HTR-8/SVneo (cell line): ENCODE measurements at places on chromosomes 2 and 18.

GRCh38 chr18:12768625-12769024, 65.8 kb downstream of the PSMG2 start:
- DNase-seq, result no peak

- no peak for DNase-seq
Observed at GRCh38 chr2:73594251-73594650, 48.0 kb downstream of the NAT8 start.

DNA sequence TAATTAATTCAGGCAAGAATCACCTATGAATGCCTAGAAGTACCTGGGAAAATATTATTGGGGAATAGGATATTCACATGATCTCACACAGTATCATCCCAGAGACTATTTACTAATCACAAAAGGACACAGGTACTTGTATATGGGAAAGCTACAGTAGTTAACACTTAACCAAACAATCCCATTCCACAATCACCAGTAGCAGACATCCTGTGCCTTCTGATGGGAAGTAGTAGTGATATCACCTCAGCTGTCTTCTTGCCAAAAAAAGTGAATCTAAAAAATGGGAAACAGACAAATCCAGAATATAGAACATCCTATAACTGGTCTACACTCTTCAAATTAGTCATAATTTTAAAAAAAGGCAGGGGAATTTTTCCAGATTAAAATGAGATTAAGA, 75.6 kb upstream of the CCDC150 start:
- DNase-seq, result no peak

DNA sequence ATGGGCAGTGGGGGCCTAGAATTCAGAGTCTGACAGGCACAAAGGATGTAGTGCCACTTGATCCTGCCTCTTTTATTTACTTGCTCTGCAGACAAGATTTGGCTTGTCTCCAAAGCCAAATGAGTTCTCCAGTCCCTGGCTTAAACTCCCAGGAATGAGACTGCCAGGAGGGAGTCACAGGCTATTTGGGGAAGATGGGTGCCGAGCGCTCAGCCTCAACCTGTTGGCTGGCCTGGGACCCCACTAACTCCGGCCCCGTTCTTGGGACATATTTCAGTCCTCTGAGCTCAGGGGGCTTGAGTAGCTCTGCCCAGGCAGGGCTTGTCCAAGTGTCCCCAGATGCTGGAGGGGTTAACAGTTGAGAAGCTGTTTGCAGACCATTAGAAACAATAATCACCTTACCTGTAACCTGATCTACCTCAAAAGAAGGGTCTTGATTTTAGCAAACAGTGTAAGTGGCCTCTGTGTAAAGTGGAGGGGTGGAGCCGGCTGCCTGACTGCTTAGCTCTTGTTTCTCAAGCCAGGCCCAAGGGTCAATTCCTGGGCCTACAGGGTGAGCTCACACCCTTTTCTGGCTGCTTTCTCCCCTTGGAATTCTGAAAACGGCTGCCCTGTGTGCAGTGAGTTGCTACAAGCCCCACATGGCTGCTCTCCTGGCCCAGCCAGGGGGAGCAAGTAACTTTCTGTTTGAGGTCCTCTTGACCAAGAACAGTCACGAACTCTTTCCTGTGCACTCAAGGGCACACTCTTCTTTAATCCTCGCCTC, 27.1 kb upstream of the FZD5 start:
- DNase-seq, result no peak

GRCh38 chr2:26675651-26676255, 16.8 kb upstream of the KCNK3 start:
- no peak for DNase-seq

DNA sequence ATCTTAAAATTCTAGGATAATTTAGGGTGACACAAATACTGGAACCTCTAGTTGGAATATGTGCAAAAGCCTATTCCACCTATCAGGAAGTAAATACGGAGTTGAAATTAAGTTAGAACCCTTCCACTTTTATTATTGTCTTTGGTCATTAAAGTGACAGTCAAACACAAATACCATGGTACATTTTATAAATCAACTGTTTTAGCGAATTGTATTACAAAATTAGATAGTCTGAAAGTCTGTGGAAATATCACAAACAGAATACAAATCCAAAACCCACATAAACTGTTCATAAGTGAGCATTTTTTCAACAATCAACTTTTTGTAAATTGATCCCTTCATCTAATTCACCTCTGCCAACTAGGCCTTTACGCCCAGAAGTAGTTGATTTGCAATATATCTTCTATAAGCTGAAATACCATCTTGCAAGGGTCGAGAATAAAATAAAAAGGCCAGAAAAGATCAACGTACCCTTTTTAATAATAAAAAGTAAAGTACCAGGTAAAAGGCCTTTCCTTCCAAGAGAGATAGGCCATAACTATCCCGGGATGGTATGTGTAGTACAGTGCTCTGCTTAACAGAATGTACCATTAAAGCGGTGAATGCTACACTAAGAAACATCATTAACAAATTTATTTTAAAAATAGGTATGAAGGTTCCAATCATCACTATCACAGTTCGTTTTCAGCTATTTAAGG, 1.3 kb downstream of the USP34 start:
- peak; percentile 25 for DNase-seq

- DNase-seq, result no peak
Observed at GRCh38 chr18:28884304-28884703, 707.4 kb upstream of the CDH2 start.

DNA sequence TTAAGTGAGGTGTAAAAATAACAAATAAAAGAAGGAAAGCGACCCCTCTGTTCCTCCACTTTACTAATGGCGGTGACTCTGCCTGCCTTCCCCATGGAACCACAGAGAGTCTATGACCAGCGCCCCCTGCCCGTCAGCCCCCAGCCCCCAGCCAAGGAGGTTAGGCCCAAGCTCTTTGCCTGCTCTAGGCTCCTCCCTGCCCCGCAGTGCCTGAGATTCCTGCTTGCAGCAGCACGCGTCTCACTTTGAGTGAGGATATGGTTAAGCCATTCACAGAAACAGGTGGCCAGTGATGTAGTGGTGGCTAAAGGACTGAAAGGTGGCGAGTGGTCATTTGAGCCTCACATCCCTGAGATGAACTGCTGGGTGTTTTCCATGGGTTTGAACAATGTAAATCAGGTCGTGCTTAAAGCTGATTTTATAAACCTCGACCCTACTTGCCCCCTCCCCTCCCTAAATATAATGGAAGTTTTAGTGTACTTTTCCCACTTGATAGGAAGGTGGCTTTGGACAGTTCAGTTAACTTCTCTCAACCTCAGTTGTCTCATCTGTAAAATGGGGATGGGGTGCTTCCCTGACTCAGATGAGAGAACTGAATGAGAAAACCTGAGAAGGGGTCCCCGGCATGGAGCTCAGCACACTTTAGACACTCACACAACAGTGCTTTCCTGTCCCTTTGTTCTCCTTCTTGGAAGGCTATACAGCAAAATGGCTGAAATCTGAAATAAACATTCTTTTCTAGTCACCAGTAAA, 46.5 kb downstream of the IL1RL2 start:
- DNase-seq, result no peak

DNA sequence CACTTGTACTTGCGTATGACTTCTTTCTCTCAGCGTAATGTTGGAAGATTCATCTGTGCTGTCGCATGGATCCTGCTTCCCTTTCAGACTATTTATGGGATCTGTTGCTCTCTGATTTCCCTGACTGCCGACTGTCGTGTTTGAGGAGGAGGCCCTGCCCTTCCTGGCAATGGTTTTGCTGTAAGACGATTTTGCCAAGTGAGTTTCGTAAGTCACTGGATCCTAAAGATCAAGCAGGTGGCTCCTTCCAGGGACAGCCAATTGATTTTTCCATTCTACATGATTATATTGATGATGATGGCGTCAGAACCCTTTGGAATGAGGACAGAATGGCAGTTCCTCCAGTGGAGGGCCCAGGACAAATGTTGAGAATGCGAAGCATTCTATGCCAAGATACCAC, 8.7 kb upstream of the B3GNT2 start:
- DNase-seq, result no peak

- no peak for DNase-seq
Observed at GRCh38 chr2:59236723-59237122, 995.6 kb upstream of the FANCL start.

DNA sequence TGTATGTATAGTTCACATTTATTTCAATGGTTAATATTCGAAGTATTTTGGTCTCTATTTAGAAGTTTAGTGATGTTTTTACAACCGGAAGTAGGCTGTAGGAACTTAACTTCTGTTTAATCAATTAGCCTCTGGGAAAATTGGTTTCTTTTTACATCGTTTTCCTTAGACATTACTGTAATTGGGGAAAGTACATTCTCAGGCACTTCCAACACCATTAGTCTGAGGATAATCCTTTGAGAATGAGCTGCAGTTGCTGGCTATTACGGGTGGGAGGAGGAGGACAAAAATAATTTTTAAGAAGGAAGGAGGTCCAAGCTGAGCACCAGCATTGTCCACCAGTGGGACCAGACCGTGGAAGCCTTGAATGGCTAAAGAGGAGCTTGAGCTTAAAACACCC, 70.4 kb upstream of the ST3GAL5 start:
- DNase-seq, result no peak

DNA sequence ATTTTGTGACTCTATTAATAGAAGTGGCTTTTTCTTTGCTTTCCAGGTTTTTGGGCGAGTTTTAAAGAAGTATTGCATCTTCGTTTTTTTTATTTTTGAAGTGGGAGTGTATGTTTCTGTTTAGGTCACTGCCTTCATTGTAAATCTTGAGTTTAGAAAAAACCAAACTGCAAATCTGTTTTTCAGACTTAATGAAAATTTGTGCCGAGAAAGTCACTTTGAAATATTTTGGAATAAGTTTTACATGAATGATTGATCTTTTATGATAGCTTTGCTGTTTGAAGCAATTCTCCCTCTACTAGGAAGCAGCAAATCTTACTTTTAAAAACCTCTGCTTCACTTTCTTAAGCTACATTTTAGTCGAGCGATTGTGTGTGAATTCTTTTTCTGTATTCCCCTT, 2.2 kb downstream of the SMAD4 start:
- no peak for DNase-seq

DNA sequence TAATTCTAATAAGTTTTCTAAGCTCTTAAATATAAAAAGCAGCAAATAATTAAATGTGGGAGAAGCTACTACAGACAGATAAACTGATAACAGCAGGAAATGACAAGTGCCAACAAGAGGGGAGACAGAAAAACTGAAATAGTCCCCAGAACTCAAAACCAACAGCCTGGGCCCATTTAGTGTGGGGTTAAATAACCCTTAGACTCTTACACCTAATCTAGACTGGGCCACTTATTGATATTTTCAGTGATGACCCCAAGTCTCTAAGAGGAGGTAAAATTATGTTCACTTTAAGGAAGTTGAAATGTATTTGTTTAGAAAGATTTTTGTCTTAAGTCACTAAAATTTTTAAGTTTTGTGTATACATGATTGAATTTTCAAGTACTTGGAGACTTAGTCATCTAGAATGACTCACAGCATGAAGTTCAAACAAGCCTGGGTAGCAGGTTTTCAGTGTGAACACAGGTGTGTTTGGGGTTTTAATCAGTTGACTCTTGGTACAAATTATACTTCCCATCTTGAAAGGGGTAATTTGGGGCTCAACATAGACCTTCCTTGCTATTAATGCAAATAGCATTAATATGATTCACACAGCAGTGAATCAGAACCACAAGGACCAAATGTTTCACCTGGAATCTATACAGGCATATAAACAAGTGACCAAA, 54.9 kb upstream of the MYO3B start:
- DNase-seq, result no peak

GRCh38 chr2:10404324-10405143, 43.6 kb downstream of the ODC1 start:
- no peak for DNase-seq

- no peak for DNase-seq
Observed at GRCh38 chr2:160372010-160372356, 121.6 kb downstream of the RBMS1 start.

- no peak for DNase-seq
Observed at GRCh38 chr2:30678410-30679137, 128.7 kb downstream of the CAPN13 start.

DNA sequence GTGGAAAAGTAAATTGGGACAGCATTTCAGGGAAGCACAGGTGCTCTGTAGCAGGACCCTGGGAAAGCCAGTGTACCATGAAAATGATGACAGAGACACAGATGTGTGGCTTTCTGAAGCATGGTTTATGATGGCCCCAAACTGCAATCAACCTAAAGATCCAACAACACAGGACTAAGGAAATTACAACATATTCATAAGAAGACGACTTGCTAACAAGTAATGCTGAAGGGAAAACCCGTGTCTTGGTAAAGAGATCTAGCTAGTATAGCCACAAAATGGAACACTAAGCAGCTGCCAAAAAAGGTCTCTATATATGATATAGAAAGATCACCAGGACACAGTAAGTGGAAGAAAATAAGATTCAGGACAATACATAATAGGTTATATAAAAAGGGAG, 53.2 kb downstream of the UXS1 start:
- DNase-seq, result no peak

DNA sequence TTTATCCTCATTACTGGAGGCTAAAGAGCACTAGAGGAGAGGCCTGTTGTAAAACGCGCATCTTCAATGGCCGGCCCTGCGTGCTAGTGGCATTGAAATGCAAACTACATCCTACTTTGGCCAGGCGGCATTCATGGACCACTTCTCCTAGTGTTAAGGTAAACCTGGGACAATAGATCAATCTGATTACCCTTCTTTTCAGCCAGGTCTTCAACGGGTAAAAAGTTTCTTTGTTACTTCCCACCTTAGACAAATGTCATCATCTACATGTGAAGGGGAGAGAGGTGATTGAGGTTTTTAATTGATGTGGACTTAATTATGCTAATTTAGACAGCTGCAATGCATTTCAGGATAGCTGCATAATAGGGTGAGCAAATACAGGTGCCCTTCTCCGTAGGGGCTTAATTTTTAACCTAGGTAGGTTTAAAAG, 628.0 kb downstream of the ZEB2 start:
- DNase-seq, result no peak

DNA sequence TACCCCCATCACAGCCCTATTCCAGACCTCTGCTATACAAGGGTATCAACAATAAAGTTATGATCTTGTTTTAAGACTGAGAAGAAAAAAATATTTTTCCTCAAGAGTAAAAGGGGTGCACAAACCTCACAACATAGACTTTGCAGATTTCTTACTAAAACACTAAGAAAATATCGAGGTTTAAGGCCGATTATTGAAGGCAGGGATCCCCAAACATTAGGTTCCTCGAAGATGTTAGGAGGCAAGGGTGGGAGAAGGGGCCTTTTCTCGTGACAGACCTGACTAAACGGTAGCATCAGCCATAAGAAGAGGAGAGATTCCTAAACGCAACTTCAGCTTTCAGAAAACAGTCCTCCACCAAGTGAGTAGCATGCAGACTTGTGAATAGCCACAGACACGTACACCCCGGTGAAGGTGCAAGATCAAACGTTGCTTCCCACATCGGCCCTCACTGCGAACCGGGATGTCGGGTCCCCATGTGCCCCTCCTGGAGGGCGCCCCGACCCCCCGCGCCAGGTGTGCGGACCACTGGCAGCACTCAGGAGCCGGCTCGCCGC, 678 bp downstream of the PIAS2 start:
- peak; percentile 17 for DNase-seq

DNA sequence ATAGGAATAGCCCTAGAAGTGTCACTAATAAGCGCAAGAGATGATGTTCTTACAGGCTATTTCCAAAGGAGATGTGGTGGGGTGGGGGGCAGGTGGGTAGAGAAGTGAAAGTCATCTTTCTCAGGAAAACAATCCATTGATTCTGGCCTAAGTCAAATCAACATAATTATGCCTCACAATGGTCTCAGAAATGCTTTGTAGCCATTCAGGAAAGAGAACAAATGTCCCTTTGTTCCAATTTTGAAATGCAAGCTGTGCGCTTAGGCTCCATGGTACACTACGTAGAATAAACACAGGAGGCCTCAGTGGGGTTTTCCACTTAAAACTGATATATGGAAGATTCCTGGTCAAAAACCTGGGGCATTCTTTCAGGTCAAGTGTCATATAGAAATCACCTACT, 529.9 kb upstream of the KLHL29 start:
- no peak for DNase-seq

GRCh38 chr18:29123706-29124530, 947.0 kb upstream of the CDH2 start:
- peak; percentile 0 for DNase-seq
